ENCODE measurements at places on chromosomes 6 and 20. TPM values are rescaled to one million over a fixed set of nuclear protein-coding genes. Genes with fewer than 3 reads are reported as not detected.

DNA sequence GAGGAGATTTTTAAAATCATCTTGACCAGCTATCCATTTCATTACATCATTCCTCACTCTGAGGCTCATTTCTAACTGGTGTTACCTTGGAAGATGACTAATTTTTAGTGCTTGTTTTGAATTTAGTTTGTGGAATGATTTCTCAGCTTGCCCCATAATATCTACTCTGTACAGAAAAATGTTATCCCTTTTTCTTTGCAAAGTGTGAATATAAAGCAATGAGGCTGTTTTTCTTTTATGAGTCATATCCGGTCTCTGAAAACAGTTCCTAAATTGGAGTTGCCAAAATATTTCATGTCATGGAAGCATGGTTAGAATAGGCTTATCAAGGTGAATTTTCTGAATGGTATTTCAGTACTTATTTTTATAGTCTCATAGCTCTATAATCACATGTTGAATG lies 43.8 kb downstream of the FUT9 start:
- no peak for DNase-seq

OR2H1 gene
- not detected for total RNA-seq

- no peak for DNase-seq
These were observed 107.3 kb downstream of the SLX4IP start for GRCh38 chr20:10542442-10542841.

GRCh38 chr20:11103866-11104265 lies 430.1 kb upstream of the JAG1 start:
- DNase-seq: peak; percentile 30

PSORS1C2 gene
- not detected for total RNA-seq

- no peak for DNase-seq
These were observed 5.1 kb upstream of the SLC2A12 start for GRCh38 chr6:134057478-134057877.

DNA sequence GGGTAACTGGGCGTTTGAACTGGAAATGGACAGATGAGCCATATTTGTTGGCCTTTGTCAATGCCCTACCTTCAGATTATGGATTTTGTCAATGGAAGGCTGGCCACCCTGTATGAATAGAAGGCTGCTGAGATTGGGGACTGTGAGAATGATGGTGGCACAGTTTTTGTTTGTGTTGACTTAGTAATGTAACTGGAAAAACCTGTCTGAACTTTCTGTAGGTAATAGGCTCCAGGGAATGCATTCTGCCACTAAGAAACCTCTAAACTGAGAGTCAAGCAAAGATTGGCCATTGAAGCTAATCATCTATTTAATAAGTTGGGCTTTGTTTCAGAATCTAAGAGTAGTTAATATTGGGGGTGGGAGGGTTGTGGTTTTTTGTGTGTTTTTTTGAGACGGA lies 97.5 kb downstream of the FOXO3 start:
- DNase-seq: no peak

GRCh38 chr6:29990931-29991330 lies 48.6 kb downstream of the HLA-A start:
- no peak for DNase-seq

Data from LHCN-M2 (cell line).